GM12878 (cell line): ENCODE measurements at places on chromosomes 2 and 18.

- no peak for DNase-seq
These were observed 173.0 kb upstream of the GATA6 start for GRCh38 chr18:21996351-21996826.

GRCh38 chr2:31137211-31138036, 816 bp downstream of the GALNT14 start:
- DNase-seq: no peak

DNA sequence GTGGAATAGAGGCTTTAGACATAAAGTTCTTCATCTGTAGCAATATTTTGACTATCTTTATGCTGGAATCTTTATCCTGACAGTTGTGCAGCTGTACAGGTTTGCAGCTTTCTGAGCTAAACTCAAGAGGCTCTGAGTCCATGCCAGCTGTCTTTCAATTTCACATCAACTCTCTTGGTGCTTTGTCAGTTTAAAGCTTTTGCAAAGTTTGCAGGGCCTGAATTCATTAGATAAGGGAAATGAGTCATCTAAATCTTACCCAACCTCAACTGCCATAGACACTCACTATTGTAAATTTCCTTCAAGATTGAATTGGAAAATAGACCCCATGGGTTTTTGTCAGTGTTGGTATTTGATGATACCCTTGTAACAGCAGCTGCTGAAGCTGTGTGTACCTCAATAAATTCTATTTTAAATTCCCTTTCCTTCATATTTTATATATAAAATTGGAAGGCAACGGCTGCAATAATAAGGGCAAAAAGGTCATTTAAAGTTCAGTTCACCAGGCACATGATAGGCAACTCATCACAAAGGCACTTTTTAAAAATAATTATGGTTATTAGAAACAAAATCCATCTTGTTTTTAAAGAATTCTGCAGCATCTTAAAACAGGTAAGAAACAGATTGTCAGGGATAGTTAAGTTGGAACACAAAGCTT, 169.9 kb upstream of the SLC39A10 start:
- no peak for DNase-seq

DNA sequence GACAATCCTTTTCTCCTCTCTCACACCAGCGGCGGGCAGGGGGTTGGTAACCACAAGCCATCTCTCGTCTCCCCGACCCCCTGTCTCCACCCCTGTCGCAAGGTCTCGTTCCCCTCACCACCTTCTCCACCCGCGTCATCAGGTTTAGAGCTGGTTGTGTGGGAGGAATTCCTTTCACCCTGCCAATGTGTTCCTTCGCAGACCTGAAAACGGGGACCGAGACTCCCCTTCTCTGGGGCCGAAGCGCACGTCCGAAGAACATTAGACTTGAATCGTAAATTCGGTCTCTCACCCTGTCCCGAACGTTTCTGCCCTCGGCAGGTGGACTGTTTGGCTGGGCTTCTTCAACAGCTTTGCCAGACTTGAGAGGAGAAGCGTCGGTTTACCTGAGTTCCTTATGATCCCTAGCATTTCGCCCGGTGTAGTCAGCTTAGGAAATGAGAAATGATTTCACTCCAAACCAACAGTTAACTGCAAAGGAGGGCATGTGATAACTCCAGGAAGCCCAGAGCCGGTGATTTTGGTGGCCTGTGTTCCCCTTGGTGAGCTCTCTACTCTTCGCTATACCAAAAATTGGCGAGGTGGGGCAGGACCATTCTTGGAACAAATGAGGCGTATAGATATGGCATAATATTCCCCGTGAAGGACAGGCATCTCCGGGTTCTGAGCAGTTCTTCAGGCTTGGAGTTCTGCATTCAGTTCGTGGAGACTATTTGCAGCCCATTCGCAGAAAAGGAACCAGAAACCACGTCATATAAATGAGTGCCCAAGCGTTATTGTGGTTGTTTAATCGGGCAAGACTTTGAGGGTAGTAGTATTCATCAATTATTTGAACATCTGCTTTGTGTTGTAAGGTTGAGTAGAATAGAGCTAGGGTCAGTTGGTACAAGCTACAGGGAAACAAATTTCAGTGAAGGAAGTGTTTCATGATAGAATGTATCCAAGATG, 694 bp downstream of the CFAP36 start:
- no peak for DNase-seq

DNA sequence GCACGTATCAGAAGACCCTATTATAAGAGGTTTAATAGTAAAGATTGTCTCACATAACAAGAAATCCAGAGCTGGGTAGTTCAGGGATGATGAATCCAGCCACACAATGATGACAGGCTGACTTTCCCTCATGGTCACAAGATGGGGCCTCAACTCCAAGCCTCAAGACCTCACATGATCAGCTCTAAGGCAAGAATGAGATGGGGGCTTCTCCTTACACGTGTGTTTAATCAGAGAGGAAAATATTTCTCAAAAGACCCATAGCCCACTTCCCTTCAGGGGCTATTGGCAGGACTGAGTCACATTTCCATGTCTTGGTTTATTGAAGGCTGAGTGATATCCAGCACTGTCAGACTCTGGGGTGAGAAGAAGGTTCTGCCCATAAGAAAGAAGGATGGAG, 100.2 kb upstream of the FOSL2 start:
- no peak for DNase-seq

DNA sequence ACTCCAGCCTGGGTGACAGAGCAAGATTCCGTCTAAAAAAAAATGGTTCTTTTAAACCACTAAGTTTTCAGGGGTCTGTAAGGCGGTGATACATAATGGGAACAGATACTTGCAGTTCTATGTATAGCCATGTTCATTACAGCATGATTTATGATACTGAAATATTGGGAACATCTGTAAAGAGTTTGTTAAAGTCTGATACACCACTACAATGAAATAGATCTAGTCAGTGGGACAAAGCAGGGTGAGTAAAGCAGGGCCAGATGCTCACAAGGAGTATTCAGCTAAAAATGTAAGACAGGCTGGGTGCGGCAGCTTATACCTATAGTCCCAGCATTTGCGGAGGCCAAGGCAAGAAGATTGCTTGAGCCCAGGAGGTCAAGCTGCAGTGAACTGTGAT, 6.2 kb upstream of the ING5 start:
- no peak for DNase-seq

DNA sequence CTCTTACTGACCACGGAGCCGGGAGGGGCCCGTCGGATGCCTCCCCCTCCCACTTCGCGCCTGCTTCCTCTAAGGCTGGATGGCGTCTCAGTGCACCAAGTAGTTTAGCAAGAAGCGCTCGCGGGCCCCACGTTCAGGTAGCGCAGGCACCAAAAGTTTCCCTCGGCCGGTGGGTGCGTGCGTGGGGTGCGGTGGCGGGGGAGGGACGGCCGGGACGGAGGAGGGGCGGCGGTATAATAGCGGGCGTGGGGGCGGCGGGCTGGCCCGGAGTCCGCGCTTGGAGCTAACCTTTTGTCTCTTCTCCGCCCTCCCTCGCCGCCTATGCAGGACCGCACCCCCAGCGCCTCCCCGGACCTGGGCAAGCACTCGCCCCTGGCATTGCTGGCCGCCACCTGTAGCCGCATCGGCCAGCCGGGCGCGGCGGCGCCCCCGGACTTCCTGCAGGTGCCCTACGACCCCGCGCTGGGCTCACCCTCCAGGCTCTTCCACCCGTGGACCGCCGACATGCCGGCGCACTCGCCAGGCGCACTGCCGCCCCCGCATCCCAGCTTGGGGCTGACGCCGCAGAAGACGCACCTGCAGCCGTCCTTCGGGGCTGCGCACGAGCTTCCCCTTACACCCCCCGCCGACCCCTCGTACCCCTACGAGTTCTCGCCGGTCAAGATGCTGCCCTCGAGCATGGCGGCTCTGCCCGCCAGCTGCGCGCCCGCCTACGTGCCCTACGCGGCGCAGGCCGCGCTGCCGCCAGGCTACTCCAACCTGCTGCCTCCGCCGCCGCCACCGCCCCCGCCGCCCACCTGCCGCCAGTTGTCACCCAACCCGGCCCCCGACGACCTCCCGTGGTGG, 1.0 kb downstream of the SP5 start:
- no peak for DNase-seq

- peak; percentile 86 for DNase-seq
These were observed 23.5 kb upstream of the PMAIP1 start for GRCh38 chr18:59876310-59876626.

GRCh38 chr2:149926149-149926548, 338.6 kb upstream of the MMADHC start:
- DNase-seq: no peak

DNA sequence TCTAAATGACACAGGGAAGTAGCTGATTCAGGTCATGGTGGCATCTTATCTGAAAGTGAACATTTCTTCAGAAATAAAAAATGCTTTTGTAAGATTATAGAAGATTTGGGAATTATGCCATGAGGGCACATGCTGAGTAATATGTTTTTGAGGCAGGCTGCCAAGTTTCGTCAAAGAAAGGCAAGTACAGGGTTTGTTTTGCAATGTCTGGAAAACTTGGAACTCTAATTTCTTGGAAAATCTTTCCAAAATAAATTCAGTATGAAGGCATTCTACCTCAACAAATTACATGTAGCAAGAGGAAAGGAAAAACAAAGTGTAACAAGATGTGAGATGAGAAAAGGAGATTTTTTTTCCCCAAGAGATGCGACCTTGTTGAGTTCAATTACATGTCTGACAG, 167.7 kb downstream of the PLCL1 start:
- no peak for DNase-seq

- DNase-seq: peak; percentile 5
These were observed 150.2 kb upstream of the EPAS1 start for GRCh38 chr2:46146866-46147502.

DNA sequence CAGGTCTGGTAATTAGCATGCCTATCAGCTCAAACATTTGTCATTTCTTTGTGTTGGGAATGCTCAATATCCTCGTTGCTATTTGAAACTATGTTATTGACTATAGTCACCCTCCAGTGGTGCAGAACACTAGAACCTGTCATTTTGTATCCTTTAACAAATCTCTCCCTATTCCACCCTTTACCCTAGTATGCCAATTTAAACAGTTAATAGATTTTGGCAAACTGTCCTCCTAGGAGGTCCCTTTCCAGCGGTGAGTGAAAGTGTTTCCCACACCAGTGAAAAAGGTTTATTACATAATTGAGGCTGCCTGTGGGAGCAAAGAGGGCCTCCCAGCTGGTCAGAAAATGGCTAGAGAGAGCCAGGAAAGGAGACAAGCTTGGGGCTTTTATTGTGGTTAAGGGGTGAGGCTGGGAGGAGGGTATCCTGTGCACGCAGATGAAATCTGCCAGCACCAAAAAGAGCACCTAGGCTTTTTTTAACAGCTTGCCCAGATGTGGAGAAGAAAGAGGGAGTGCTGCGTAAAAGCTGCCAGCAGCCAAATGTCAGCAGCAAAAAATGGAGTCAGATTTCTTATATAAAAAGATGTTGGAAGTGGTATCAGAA, 1.8 kb upstream of the DRC1 start:
- no peak for DNase-seq

DNA sequence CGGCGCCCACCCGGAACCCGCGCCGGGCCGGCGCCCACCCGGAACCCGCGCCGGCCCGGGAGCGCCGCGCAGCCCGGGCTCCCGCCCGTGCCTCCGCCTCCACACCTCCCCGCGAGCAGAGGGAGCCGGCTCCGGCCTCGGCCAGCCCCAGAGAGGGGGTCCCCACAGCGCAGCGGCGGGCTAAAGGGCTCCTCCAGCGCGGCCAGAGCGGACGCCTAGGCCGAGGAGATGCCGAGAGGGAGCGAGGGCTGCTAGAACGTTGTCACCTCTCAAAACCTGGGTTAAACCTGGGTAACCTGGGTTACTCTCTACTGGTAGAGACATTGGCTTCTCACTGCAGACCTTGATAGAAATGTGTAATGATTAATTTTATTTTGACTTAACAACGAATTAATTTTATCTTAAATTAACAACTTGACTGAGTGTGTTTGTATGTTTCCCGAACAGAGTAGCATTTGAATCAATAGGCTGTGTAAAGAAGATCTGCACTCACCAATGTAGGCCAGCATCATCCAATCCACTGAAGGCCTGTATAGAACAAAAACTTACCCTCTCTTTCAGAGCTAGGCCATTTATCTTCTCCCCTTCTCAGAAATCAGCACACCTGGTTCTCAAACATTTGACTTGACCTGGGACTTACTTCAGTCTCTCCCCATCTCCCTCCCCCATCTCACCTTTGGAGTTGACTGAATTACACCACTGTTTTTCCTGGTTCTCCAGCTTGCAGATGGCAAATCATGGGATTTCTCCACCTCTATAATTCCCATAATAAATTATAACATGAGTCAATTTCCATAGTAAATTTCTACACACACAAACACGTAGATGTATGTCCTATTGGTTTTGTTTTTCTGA, 242.7 kb downstream of the ASXL3 start:
- no peak for DNase-seq

DNA sequence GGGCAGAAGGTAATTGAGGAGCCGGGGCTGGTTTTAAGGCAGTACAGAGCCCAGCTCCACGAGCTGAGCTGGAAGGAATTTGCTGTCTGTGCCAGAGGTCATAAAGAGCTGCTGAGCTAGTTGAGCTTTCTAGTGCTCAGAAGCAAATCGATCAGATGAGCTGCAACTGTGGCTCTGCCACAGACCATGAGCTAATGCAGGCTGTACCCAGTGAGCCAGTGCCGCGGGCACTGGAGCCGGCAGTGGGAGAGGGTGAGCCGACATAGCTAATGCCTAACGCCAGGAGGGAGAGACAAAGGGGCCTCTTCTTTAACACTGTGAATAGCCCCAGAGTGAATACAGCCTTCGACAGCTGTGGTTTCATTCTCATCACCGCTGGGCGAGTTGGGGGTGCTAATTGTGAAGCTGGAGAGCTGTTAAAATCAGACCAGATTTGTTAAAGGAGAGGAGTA, 410.1 kb upstream of the TCF4 start:
- DNase-seq: no peak

DNA sequence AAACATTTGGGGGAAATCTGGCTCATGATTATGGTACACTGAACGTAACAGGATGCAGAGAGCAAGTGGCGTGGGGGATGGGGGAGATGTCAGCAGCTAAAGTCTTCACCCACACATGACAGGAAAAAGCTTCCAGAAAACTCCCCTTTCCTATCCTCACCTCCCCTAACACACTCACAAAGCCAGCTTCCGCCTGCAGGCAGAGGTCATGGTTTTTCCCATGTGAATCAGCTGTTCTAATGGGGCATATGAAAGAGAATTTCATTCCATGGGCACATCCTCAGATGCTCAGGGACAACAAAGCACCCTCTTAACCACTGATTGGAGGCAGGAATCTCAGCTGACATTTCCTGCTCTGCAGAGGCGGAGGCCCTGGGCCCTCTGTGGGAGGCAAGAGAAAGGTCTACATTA, 129.1 kb downstream of the TSN start:
- no peak for DNase-seq

- DNase-seq: no peak
These were observed 47.0 kb downstream of the RRM2 start for GRCh38 chr2:10169581-10169980.

GRCh38 chr2:3526871-3527270, 7.5 kb upstream of the ADI1 start:
- DNase-seq: no peak

GRCh38 chr18:45353530-45353929, 261.7 kb upstream of the SLC14A2 start:
- no peak for DNase-seq

- DNase-seq: no peak
These were observed 74.9 kb downstream of the INO80D start for GRCh38 chr2:206011018-206011614.

GRCh38 chr2:120930864-120931263, 195.2 kb downstream of the GLI2 start:
- no peak for DNase-seq

- no peak for DNase-seq
These were observed 97.9 kb downstream of the ATL2 start for GRCh38 chr2:38279201-38279600.

- DNase-seq: no peak
These were observed 31.1 kb upstream of the PNO1 start for GRCh38 chr2:68126561-68126960.

- DNase-seq: no peak
These were observed 23.5 kb downstream of the PTPN2 start for GRCh38 chr18:12860530-12860929.
